CMK (cell line): ENCODE measurements at places on chromosomes 6 and 20.

- DNase-seq: no peak
These were observed 11.9 kb downstream of the POPDC3 start for GRCh38 chr6:105167914-105168313.

DNA sequence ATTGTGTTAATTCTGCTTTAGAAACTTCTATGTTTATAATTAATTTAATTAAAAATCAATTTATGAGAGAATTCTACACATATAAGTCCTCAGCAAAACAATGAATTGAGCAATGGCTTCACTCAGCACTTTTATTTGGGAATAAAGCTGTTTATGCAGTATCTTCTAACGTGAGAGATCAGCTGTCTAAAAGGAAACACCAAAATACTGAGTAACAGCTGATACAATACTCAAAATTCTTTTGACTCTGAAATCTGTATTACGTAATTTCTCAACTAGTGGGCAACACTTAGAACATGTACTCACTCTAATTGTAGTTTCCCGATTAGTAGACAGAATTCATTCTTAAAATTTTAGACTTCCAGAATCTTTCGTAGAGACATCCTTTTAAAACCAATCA is 49.8 kb downstream of the MAP3K7 start:
- no peak for DNase-seq

- DNase-seq: no peak
These were observed at the start of gene OXT for GRCh38 chr20:3071610-3072529. Gene OXT, plus strand, starts transcription at chr20:3071620. Its CDS starts 36 bp downstream, at chr20:3071656.

- DNase-seq: no peak
These were observed 25.7 kb upstream of the PTGIS start for GRCh38 chr20:49593466-49594142.

DNA sequence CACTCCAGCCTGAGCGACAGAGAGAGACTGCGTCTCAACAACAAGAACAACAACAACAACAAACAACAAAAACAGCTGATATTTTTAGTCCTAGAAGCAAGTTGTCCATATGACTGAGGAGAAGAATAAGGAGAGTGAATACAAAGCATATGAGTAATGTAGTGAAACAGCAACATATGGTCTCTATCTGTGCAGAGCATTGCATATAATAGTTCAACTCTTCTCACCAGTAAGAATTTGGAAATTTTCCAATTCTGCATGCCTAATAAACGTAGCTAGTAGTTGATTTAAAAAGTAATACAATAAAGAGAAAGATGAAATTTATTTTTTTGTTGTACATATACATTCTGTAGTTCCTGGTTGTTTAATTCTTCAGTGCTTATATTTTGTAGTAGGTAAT is 129.7 kb upstream of the FAM83B start:
- DNase-seq: no peak

GRCh38 chr20:58577871-58578598 is 62.8 kb upstream of the APCDD1L start:
- no peak for DNase-seq

GRCh38 chr6:158661156-158661685 is 11.4 kb downstream of the SYTL3 start:
- no peak for DNase-seq

- DNase-seq: no peak
These were observed 8.6 kb downstream of the FHL5 start for GRCh38 chr6:96571551-96571950.

DNA sequence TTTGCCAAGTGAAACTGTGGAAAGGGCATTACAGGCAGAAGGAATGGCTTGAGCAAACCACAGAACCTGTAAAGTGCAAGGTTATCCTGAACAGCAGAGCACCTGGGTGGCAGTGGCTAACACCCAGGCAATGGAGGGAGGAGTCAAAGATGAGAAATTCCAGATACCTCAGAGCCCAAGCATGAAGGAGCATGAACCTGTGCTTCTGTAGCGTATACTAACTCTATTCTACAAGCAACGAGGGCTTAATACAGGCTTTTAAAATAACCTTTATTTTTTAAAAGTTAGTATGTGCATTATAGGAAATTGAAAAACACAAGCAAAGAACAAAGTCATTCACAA is 77.0 kb downstream of the CNBD2 start:
- DNase-seq: no peak

DNA sequence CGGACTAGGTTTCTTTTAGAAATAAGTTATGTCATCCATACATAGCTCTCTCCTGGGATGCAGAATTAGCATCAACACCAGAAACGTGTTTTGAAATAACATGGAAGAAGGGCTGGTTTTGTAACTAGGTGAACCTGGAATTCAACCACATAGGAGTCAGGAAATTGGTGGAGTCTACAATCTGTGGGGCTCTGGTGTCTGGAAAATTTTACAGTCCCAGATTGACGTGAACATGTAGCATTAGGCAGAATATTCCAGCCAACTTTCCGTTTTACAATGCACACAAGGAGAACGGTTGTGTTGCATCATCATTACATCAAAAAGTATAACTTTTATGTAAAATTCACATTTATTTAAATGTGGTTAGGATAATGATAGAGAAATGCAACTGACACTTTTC is 1.9 kb downstream of the KCNQ5 start:
- DNase-seq: no peak

DNA sequence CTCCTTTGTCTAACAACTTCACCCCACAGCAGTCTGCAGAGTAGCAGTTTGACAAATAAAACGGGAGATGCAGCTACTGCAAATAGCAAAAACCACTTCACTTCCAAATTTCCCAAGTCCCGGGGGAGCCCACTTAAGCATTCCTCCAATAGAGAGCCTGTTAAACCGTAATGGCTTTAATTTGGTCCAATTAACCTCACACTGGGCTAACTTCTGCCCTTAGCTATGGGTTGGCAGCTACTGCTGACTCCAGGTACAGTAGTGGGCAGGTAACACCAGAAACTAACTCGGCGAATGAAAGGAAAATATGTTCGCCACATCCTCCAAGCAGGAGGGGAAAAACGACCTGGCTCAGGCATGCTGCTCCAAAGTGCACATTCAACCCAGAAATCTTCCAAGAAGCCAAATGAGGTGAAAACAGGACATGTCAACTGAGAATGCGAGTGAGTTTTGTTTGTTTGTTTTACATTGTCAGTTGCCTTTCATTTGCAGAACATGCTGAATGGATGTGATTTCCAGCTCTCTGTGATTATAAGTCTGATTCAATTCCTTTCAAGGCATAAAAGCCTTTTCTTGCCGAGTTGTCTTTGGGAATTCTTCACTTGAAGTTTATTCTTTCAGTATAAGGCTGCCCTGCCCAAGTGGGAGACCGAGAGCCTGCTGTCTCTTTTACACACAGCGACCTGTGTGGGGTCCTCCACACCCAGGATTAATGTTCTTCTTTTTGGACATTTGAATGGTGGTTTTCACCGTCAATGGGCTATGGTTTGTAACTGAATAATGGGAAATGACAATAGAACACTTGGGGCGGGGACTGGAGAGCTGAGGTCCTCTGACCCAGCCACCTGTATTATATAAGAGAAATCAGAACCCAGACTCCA is 117.3 kb upstream of the ARMC2 start:
- DNase-seq: no peak

- DNase-seq: no peak
These were observed 2.7 kb upstream of the C6orf62 start for GRCh38 chr6:24721461-24722215.

GRCh38 chr20:8673116-8673515 is 395.8 kb upstream of the PLCB4 start:
- DNase-seq: no peak

GRCh38 chr6:147057705-147058342 is 146.4 kb upstream of the STXBP5 start:
- no peak for DNase-seq

DNA sequence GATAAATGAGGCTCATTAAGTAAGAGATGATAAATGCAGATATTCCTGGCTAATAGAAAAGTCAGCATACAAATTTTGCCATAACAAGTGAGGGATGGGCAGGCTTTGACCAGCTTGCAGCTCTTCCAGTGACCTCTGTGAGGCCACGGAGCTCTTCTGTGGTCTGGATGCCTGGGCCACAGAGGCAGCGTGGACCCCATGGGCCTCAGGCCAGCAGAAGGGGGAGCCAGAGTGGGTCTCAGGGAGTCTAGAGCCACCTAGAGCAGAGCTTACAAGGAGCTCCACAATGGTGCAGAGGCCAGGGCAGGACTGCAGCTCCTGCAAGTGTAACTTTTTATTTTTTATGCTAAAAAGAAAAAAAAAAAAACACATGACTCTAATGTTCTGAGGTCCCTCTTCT is 165.1 kb downstream of the ARID1B start:
- DNase-seq: no peak

- no peak for DNase-seq
These were observed 828 bp upstream of the SULF2 start for GRCh38 chr20:47785854-47786764.

- no peak for DNase-seq
These were observed 170.7 kb downstream of the EPHA7 start for GRCh38 chr6:93248631-93249030.

DNA sequence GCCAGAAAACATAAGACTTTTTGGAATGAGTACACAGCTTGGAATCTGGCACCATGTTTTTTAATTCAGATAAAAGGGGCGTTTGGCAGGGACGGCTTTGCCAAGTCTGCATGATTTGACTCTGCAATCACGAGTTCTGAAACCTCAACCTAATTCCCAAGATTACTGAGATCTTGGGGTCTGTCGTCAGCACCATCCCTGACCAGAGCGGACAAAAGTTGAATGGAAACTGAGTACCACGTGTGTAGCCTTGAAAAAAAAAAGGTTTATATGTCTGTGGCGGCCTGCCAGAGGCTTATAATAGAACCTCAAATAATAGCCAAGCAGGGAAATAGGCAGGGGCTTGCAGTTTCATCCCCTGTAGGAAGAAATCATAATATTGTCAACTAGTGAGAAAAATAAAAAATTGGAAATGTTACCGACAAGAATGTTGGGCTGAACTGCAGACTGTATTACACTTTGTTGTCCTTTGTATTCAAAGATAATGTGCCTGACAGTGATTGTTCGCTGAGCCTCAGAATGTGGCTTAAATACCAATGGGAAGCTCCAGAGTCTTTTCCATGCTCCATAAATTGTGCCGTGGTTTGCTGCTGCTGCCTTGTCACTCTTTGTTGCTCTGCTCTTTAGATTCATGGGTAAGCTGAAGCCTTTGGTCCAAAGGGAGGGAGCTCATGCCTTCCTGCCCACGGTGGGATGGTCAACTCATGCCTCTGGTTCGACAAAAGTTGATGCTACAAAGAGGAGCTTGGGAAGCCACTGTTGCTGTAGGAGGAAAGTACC is 118.8 kb upstream of the ARID1B start:
- no peak for DNase-seq

GRCh38 chr6:106536851-106537250 is 92.4 kb downstream of the RTN4IP1 start:
- DNase-seq: no peak

DNA sequence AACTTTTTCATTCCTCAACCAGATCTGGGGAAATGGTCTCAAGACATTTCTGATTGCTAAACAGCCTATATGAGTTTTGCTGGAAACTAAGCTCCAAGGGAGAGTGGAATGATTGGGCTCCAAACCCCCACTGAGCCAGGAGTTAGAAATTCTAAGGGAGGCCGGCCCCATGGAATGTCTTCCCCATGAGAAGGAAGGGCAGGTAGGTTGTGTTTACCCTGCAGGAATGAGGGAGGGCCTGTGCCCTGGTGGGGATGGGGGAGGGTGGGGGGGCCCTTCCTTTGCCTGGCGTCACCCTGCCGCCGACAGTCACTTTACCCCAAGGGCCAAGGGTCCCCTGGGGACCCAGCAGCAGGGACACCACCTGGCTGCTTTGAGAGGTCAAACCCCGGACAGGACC is 298.9 kb downstream of the TFAP2C start:
- no peak for DNase-seq
